Left kidney (tissue), 8 donors: ENCODE measurements at places on chromosomes 7 and 10.
A peak's percentile ranks its signal among the peaks of the same experiment; 100 is the strongest.

- DNase-seq = no peak
Observed at GRCh38 chr7:98837630-98837972, 32.2 kb downstream of the TMEM130 start.

DNA sequence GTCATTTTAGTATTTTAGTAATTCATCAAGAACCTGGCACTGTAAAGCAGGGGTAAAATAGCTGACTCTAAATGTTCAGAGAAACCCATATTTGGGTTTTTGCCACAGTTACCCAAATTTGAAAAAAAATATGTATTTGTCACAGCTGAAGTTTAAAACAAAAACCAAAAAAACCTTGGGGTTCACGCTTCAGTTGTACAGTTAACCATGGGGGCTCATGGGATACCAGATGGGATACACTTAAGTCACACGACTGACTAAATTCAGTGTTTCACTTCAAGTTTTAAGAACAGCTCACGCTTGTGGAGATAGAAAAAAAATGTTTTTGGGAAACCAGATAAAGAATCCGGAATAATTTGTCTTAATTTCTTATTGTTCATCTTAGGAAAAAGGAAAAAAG lies 2.1 kb downstream of the ARL3 start:
- DNase-seq = no peak

DNA sequence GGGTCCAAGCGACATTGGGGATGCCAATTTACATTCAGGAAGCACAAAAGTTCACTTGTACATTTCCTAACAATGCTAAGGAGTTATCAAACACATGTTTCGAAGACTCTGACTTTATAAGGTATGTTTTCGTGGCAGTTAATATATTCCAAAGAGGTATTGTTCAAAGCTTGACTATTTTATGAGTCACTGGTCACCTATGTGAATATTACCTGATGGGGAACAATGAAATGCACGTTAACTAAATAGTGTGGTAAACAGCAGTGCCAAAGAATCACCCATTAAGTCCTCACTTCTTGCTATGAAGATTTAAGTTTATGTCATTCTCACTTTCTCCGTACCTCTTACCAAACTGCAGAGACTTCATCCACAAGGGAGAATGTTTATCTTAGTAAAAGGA lies 550.2 kb downstream of the SORCS1 start:
- no peak for DNase-seq

- no peak for DNase-seq
Observed at GRCh38 chr7:135924302-135924701, 52.9 kb downstream of the MTPN start.

GRCh38 chr10:73914036-73914435 lies 3.1 kb downstream of the PLAU start:
- DNase-seq = no peak

- peak; percentile 31 for DNase-seq
Observed at GRCh38 chr10:62805231-62806099, 945 bp downstream of the ADO start.

DNA sequence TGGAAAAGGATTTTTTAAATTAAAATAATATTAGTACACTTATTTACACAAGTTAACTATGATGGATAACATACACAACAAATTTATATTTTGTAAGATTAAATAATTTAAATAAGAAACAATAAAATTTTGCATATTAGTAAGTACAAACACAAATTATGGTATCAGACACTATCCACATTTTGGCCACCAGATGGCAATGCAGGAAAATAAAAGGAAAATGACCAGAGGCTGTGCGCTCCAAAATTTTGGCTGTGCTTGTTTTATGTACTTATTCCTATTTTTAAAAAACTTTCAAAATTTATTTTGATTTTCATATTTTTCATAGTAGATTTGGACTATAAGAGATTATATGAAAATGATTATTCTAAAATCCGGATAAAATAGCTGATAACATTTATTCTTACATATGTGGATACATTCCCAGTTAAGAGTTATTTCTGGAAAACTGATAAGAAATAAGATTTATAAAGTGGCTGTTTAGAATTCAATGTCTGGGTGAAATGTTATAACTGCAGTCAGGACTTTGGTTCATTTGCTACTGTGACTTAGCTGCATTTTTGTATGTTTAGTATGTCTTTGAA lies 274.7 kb upstream of the HGF start:
- DNase-seq = peak; percentile 60

- DNase-seq = no peak
Observed at GRCh38 chr10:133326745-133327650, 9.7 kb downstream of the CALY start.
